ENCODE measurements at places on chromosomes 7 and 10.

- DNase-seq = no peak
These were observed 650.3 kb downstream of the PHTF2 start for GRCh38 chr7:78448911-78449310.

DNA sequence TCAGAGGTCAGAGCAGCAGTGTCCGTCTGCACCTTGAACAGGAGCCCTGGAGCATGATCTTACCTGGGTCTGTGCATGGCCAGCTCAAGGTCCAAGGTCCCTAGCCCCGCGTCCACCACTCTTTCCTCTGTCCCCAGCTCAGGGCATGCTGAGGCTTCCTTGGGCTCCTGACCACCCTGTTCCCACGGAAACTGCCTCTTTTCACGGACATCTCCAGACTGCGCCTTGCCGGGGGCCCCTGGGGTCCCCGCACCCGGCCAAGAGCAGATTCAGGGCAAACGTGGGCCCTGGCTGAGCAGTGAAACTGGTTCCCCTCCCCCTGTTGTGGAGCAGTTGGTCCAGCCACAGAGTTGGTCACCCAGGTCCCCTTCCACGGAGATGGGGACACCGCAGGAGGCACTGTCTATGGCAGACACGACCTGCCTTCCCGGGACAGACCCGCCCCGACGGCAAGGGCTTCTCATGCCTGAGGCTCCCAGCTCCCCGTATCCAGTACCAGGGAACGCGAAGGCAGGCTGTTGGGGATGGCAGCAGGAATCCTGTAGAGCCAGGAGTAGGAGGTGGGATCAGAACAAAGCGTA, 217.4 kb upstream of the PPP2R2D start:
- no peak for DNase-seq

GRCh38 chr10:72802763-72803505, 90.6 kb upstream of the OIT3 start:
- no peak for DNase-seq

GRCh38 chr7:5388905-5389433, 34.7 kb downstream of the TNRC18 start:
- no peak for DNase-seq

- no peak for DNase-seq
These were observed 7.2 kb upstream of the SRI start for GRCh38 chr7:88226886-88227516.

DNA sequence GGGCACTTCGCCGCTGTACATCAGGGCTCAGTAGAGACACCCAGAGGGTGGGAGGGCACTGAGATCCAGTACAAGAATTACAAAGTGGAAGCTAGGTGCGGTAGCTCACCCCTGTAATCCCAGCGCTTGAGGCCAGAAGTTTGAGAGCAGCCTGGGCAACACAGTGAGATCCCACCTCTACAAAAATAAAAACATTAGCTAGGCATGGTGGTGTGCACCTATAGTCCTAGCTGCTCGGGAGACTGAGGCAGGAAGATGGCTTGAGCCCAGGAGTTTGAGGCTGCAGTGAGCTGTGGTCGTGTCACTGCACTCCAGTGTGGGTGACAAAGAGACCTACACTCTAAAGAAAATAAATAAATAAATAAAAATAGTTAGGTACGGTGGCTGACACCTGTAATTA, 64.0 kb downstream of the CLEC2L start:
- no peak for DNase-seq

- no peak for DNase-seq
These were observed 7.3 kb downstream of the PGAM2 start for GRCh38 chr7:44057849-44058758.

DNA sequence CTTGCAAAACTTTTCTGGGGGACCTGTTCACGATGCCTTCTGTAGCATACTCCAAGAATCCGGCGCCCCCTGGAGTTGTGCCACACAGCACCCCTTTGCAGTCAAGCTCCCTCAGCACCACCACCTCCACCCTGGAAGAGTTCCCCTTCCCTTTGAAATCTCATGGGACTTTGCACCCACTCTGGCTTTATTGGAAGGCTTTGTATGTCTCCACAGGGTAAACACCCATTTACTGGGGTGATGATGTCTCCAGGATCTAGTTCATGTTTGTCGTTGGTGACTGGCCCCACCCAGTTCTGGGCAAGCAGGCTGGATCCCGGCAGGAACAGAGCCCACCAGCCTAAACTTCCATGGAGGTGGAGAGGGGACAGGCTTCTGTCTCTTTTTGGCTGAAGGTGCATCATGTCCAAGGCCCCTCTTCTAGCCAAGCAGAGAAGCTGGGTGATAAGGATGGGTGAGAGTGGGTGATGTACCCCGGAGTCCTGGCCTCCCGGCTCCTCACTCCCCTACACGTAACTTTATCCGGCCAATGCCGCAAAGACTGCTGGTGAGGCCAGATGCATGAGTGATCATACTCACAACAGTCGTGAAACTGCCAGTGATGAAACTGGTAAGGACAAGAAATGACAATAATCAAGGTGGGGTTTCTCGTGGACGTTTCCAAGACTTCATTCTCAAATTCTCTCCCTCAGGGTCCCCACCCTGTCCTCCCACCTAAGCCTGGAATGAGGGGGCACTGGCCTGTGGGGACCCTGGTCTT, 695 bp upstream of the CLDN4 start:
- no peak for DNase-seq

Measured in cerebellar nuclear complex (tissue), 1 donor.